Stimulated activated effector memory CD8-positive, alpha-beta T cell treated with anti-CD3 and anti-CD28 coated beads, Interleukin-12 subunit alpha, Interleukin-12 subunit beta, amount 100 ng/mL, for 72 hours (primary cell): ENCODE measurements at places on chromosomes 5 and 9.

DNA sequence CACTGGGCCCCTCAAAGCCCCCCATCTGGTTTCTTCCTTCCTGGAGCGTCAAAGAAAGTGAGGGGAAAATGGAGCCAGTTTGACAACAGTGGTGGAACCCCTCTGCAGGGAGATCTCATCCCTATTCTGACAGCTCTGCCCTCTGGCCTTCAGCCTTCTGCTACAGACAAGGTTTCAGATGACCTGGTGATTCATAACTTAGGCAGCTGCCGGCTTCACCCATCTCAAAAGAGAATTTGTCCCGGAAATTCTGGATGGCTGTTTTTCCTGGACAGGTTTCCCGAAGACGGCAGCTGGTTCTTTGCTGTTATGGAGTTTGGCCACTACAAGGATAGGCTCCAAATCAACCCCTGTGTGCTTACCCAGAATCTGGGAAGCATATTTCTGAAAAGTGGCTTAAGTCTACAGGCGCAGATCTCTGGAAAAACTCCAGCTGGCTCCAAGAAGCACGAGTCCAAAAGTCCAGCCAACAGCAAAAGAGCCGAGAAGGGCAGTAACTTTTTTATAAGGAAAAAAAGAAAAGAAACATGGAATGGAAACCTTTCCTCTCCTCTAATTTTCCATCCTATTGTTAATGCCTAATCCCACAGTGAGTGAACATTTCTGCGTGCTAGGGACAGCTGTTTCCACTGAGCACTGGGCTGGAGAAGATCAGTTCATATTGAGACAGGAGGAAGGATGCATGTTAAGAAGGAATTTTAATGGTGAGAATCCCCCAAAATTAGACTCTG is 54.5 kb downstream of the ZNF366 start:
- no peak for DNase-seq

- no peak for DNase-seq
Observed at GRCh38 chr5:82325996-82326395, 47.8 kb upstream of the RPS23 start.

DNA sequence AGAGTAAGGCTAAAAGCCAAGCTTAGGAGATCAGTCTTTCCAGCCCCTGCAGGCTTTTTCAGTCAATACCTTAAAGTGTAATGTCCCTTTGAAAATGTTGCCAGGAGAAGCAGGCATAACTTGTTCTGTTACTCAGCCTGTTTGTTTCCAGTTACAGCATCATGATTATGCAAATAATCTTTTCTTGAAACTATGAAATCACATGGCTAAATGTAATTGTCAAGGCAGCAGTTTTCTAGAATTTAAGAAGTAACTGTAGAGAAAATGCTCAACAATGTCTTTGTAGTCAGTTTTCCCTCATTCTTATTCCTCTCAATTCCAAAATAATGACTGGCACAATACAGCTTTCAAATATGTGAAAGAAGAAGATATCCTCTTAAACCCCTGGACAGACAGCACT is 1.9 kb upstream of the GPR107 start:
- DNase-seq, result no peak

GRCh38 chr9:71490810-71491209 is 277.5 kb downstream of the CEMIP2 start:
- no peak for DNase-seq

- DNase-seq, result no peak
Observed at GRCh38 chr9:19424176-19424779, 15.5 kb downstream of the ACER2 start.

DNA sequence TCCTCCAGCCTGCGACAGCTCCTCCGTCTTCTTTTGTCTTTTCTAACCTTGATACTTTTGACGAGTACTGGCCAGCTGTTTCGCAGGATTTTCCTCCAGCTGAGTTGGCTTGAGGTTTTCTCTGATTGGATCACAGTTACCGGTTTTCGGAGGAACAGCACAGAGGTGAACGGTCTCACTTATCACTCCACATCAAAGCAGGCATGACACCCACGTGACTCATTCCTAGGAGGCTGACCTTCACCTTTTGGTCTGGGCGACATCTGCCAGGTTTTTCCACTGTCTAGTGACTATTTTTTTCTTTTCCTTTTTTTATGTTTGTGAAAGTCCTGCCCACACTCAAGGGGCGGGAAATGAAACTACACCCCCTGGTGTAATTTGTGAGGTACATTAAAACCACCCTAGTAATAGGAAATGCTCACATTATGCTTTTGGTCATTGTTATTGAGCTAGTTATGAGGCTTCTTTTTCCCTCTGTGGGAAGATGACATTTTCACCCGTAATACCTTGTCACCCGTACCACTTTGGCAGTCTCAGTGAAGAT is 319.2 kb downstream of the GADD45G start:
- DNase-seq, result no peak

DNA sequence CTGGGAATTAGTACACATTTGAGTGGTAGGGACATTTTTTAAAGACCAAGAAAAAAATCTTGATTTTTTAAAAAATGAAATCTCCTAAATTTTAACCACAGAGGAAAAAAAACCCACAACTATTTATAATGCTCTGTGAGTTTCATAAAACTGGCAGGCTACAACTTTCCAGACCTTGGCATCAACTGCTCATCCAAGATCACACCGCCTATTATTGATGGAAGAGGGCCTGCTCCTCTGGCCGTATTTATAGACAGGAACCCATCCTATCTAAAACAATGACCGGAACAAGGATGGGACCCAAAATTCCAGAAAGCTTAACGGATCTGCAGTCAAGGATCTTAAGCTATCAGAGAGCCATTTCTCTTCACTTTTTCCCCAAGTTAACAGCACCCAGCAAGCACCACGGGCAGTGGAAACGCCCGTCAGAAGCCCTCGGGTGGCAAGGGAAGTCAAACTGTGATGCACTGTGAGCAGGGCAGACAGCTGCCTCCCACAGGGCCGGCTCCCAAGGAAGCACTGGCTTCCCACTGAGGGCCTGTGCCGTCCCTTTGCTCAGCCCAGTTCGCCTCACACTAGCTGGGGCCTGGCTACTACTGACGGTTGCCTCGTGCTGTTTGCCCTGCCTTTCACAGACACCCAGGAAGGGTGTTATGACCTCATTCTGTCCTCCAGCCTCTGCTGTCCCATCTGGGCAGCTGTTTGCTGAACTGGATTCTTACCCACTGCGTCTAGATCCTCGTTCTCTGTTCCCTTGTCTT is 62.8 kb downstream of the CDC14B start:
- DNase-seq, result no peak

DNA sequence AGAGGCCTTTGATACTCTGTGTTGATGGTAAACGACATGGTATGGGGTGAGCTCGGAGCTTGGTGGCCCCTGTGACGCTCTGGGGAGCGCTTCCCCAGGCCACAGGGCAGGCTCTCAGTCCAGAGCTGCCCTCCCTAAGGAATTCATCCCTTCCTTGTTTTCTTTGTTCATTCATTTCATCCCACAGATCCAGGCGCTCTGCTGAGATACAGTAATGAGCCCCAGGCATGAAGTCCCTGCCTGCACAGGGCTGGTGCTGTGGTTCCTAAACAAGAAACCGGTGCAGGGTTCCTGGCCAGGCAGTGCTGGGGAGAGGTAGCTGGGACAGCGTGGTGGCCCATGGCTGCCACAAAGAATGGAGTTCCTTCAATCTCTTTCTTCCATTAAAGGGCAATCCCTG is 14.4 kb downstream of the NEK6 start:
- DNase-seq, result no peak

DNA sequence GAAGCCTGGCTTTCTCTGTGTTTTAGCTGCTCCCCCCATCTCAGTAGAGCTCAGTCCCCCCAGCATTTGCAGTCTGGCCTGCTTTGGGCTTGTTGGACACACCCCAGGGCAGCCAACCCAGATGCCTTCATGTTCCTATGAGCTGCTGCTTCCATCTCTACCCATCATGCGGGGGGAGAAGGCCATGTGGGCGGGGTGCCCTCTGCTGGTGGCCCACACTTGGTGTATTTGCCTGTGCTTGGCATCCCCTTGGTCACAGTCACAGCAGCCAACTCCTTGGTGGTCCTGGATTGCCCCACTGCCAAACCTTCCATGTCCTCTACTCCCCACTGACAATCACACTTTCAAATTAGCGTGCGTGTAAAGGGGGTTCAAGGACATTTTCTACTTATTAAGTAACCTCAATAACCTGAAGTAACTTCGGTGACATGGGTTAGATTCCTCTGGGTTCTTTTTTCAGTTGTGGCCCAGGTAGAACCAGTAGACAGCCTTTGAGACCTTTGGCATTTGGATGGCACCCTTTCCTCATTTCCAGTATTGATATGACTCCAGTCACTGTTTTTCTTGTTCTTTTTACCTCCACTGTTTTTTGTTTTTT is 42.8 kb downstream of the SNX30 start:
- peak; percentile 76 for DNase-seq
